ENCODE measurements at places on chromosomes 5 and 9. TPM values are rescaled to one million over a fixed set of nuclear protein-coding genes. Genes with fewer than 3 reads are reported as not detected.

The PPP1R26 gene
- 13.4 TPM for total RNA-seq

The NOXA1 gene
- total RNA-seq, result not detected

The SKIC3 gene
- total RNA-seq, result 83.5 TPM

The FAM153A gene
- total RNA-seq, result not detected

The GCNT4 gene
- 2.8 TPM for total RNA-seq

The KDM3B gene
- total RNA-seq, result 26.8 TPM

The WNK2 gene
- total RNA-seq, result not detected

The PCDHGA7 gene
- 1.6 TPM for total RNA-seq

The SLCO6A1 gene
- not detected for total RNA-seq

The CYLC2 gene
- total RNA-seq, result not detected

The PDE4D gene
- 9.7 TPM for total RNA-seq

The NAIP gene
- total RNA-seq, result 6.3 TPM

The C9orf153 gene
- not detected for total RNA-seq

The GABBR2 gene
- 10.2 TPM for total RNA-seq

The STK32A gene
- 1.3 TPM for total RNA-seq

The SHISAL2B gene
- not detected for total RNA-seq

The HAVCR2 gene
- not detected for total RNA-seq

The SLC6A7 gene
- total RNA-seq, result not detected

The EQTN gene
- total RNA-seq, result not detected

The FOXD4 gene
- not detected for total RNA-seq

The TMC1 gene
- not detected for total RNA-seq

The LURAP1L gene
- 16.2 TPM for total RNA-seq

The SAPCD2 gene
- 5.4 TPM for total RNA-seq

The CXCL14 gene
- 1.3 TPM for total RNA-seq

The INSL6 gene
- not detected for total RNA-seq
